ENCODE measurements at places on chromosomes 7 and 10.

- DNase-seq, result peak; percentile 33
Measured at GRCh38 chr10:7117806-7118674, 292.8 kb downstream of the SFMBT2 start.

GRCh38 chr7:38168890-38169570 lies 9.0 kb upstream of the STARD3NL start:
- peak; percentile 29 for DNase-seq

GRCh38 chr7:127581716-127582115 lies 3.7 kb downstream of the GCC1 start:
- DNase-seq, result no peak

- DNase-seq, result no peak
Measured at GRCh38 chr10:114962441-114962840, 24.4 kb downstream of the TRUB1 start.

- DNase-seq, result no peak
Measured at GRCh38 chr7:121076350-121077164, 88.0 kb downstream of the CPED1 start.

DNA sequence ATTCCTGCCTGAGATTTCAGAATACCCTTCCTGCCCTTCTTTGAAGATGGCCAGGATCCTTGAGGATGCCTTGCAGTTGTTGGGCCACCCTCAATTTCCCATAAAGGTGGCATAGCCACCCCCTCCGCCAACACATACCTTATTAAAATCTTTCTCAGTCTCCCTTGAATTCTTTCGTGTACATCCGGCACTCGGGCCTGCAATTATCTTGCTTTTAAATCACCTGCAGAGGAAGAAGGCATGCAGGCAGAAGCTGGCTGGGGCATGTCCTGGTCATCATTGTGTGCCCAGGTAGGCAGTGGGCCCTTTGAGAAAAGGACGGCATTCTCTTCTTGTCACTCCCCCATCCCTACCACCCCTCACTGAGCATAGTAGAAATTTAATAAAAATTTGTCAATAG lies 189.5 kb upstream of the LYZL1 start:
- no peak for DNase-seq

- DNase-seq, result no peak
Measured at GRCh38 chr7:121761399-121761798, 111.6 kb upstream of the PTPRZ1 start.

DNA sequence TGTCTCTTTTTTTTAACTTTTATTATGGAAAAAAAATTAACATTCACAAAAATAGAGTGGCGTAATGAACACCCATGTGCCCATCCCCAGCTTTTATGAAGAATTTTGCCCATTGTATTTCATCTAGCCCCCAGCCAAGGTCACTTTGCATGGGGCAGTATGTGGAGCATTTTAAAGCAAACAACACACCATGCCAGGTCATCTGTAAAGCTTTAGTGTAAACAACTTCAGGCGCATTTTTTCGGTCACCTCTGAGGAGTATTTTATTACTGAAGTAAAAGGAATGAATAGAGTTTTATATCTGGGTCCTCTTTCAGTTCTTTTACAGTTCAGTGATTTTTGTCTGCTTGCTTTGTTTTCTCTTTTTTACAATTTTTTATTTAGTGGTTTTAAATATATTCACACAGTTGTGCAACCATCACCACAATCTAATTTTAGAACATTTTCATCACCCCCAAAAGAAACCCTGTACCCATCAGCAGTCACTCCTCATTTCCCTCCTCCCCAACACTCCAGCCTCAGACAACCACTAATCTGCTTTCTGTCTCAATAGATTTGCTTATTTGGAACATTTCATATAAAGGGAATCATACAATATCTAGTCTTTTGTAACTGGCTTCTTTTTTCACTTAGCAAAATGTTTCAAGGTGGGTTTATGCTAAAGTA lies 87.9 kb downstream of the SLC37A3 start:
- DNase-seq, result peak; percentile 24

DNA sequence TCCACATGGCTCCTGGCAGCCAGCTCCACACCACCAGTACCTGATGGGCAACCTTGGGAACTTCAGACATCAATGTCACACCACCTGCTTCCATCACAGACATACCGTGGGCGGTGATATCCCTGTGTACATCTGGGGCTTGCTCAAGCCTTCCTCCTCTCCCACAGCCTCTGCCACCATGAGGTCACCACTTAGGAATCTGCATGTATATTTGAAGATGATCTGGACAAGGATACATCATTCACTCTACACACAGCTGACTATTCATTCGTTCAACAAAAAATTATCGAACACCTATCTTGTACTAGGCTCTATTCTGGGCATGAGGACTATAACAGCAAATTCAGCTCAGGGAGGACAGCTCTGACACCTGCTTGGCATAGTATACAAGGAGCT lies 6.8 kb downstream of the DLG5 start:
- no peak for DNase-seq

GRCh38 chr10:30576641-30577040 lies 52.9 kb downstream of the LYZL2 start:
- no peak for DNase-seq

- DNase-seq, result no peak
Measured at GRCh38 chr10:11654659-11655058, 43.2 kb upstream of the USP6NL start.

DNA sequence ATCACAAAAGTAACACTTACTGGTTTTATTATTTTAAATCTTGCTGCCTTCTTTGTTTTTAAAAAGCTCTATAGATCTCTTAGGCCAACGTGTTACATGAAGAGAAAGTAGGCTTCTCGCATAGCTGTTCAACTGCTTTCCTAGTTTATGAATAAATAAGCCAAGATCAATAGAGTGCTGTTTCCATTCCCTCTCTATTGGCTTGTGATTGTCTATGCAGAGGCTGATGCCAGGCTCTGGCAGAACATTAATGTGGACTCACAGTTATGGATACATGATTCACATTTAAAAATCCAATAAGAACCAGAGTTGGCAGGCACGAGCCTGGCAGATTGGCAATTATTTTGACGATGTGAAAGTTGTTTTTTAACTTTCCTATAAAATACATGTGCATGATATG lies 137.5 kb downstream of the GNAT3 start:
- no peak for DNase-seq

DNA sequence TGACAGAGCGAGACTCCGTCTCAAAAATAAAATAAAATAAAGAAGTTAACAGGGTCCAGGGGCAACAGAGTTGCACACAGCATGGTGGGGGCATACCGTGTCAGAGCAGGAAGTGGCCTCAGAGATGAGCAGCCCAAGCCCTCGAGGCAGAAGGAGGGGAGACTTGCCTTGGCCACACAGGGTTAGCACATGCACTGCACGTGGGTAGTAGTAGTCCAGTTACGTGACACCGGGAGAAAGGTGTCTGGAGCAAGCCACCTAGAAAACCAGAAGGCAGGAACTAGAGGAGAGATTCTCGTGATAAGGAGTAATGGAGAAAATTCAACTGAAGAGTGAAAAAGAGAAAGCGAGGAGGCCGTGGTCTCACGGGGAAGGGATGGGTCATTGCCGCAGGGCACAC lies 9.8 kb upstream of the DENND2A start:
- no peak for DNase-seq

DNA sequence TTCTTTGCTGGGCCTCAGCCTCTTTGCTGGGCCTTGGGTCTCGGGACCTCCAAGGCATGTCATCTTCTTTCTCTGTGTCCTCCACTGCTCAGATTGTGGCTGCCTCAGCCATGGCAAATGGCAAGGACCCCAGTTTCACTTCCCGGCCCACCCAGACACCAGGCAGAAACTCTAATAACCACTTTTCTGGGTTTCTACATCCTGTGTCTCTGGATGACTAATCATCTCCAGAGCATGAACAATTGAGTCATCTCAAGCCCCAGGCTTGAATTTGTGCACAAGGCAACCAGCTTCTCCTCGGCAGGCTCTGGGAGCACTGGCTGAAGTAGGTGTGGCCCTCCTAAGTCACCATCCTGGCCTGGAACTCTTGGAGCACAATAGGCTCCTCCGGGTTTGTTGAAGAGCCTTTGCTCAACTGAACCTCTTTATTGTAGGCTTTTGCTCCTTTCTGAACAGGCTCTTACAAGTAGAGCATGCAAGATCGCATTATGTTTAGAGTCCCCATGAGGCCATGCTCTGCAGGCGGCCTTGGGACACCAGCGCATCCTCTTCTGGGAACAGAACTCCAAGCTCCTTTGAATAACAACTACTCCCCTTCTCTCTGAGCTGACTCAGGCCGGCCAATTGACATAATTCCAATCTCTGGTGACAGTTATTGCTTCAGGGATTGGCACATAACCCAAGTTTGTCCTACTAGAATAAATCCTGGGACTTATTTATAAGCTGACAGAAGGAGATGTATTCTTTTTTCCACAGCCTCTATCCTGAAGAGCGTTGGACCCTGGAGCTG lies 218.1 kb downstream of the WDR11 start:
- peak; percentile 98 for DNase-seq

DNA sequence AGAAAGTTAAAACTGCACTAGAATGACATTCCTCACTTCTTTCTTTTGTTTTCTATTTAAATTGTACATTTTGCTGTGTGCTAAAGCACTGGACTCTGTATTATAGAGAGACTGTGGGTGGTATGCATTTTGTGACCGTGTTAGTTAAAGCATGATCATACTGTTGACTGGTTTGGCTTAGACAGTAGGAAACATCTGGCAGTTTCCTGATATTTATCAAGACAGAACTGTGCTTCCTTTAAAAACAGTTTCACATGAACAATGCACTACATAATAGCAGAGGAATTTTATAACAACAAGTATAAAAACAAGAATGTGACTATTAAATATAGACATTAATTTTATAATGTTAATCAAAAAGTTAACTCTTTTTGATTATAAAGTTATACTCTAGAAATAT lies 23.1 kb downstream of the GNG11 start:
- DNase-seq, result no peak

GRCh38 chr10:11144626-11145494 lies 127.2 kb downstream of the CELF2 start:
- DNase-seq, result no peak

- no peak for DNase-seq
Measured at GRCh38 chr10:74077416-74077815, 73.2 kb downstream of the AP3M1 start.

- peak; percentile 44 for DNase-seq
Measured at GRCh38 chr10:71272056-71272771, 46.8 kb upstream of the SLC29A3 start.

DNA sequence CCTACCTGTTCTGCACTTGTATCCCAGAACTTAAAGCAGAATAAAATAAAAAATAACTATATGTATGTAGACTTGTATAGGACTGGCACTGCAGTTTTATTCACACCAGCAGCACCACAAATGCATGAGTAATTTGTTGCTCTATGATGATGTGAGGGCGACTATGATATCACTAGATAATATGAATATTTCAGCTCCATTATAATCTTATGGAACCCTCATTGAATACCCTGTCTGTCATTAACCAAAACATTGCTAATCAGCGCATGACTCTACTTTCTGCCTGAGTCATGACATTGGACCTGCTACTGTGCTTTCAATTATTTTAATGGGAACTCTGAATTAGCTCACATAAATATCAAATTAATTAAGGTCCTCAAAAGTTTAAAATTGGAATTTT lies 129.4 kb upstream of the RHOBTB1 start:
- no peak for DNase-seq

DNA sequence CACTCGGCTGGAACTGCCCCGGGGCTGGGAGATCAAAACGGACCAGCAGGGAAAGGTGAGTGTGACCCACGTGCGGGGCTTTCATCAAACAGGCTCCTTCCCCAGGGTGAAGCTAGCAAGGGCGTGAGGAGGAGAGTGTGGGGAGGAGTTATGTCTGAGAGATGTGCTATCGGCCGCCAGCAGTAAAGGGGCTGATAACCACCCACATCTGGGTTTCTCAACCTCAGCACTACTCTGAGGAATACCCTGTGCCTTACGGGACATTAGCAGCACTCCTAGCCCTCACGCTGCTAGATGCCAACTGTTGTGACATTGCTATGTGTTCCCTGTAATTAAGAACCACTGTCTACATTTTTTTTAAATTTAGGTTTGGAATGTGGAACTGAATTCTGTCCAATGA lies 113.9 kb upstream of the STK17A start:
- DNase-seq, result no peak

GRCh38 chr10:77726732-77727131 lies 89.1 kb upstream of the KCNMA1 start:
- DNase-seq, result peak; percentile 20

- no peak for DNase-seq
Measured at GRCh38 chr7:150937848-150938561, 40.1 kb downstream of the KCNH2 start.

DNA sequence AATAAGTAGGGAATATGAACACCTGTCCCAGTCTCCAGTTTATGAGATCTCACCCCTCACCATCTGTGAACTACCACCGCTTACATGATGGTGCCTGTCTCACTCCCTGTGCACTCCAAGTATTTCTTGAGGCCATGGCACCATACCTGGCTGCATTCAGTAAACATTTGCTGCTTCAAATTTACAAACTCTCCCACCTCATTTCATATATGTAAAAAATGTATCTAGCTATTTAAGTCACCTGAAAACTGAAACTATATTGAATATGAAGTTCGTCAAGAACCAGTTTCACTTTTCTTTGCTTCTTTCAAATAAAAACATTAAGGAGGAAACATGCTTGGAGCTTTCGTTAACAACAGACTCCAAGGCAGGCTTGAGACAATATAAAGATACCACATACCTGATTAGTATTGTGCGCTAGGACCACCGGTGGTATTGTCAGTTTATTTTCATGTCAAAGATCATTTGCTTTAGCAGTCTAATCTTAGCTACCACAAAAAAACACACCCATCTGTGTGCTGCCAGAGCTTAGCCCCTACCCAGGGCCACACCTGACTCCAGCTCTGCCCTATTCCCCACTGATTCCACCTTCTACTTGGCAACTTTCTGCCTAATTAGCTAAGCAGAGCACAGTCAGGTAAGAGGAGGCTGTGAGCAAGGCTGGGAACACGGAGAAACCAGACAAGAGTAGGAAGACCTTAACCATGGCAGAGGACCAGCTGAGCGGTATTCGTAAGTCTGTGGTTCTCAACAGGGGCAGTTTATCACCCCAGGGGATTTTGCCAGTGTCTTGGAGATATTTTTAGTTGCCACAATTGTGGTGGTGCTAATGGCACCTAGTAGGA lies 92.0 kb downstream of the ZFAND4 start:
- no peak for DNase-seq

- no peak for DNase-seq
Measured at GRCh38 chr7:73971704-73972341, 56.1 kb upstream of the ELN start.

- no peak for DNase-seq
Measured at GRCh38 chr10:32239769-32240168, 107.2 kb downstream of the EPC1 start.

DNA sequence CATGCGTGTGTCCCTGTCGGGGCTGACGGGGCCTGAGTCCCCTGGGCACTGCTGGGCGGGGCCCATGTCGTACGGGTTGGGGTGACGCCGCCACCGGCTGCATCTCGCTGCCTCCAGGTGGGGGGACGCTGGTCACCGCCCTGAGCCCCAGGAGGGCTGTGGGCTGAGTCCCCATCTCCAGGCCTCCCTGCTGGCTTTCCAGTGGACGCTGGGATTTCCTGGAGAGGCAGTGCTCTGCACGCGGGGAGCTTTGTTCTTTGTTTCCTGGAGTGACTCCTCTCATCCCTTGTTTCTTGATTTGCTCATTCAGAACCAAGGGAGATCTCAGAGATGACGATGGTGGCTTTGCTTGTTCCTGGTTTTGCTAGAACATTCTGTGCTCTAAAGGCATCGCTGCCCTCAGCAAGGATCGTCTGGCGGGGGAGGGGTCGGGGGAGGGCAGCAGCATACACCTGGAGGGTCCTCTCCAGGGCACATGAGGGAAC lies 21.0 kb downstream of the PWWP2B start:
- no peak for DNase-seq

GRCh38 chr7:157438121-157439025 lies 101.6 kb downstream of the DNAJB6 start:
- no peak for DNase-seq

- no peak for DNase-seq
Measured at GRCh38 chr7:94971051-94971867, 63.9 kb downstream of the PPP1R9A start.

All from MV-4-11 (cell line).